Stimulated activated CD4-positive, alpha-beta T cell treated with anti-CD3 and anti-CD28 coated beads, Interleukin-4, amount 100 ng/mL, for 1 hour (primary cell): ENCODE measurements at places on chromosomes 1 and 21.

GRCh38 chr1:161206411-161207140, 4.4 kb downstream of the NDUFS2 start:
- no peak for DNase-seq

- no peak for DNase-seq
Observed at GRCh38 chr1:208227366-208227765, 16.8 kb downstream of the PLXNA2 start.

- no peak for DNase-seq
Observed at GRCh38 chr1:4284976-4285375, 369.4 kb upstream of the AJAP1 start.

DNA sequence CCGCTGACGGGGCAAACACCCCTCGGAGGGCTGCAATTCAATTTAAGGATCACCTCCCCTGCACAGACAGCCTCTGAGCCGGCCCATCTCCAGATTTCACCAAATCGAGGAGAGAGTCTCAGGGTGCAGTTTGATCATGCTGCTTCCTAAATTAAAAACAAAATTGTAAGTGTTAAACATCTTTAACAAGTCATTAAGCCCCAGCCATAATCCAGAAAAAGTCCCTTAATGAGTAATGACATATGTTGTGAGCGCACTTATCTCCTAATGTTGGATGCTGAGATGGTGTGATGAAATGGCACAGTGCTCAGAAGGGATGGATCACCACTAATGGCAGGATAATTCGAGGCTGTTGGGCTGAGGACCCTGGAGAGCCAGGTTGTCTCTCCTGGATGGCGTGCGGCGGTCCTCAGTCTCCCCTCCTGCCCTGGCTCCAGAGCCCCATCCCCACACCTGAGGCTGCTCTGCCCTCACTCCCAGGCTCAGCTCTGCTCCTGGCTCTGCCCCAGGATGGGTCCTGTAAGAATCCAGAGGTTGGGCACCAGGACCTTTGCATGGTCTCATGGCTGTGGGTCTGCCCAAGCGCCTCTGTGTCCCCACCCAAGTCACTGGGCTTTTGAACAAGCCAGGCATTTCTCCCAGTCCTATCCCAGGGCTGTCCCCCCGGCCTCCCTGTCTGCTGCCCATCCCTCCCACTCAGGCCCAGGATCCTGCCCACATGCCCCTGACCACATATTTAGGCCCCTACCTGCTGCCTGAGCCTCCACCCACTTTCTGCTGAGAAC, 224.4 kb upstream of the POU3F1 start:
- DNase-seq: no peak

GRCh38 chr1:167126317-167126716, 32.4 kb downstream of the STYXL2 start:
- DNase-seq: no peak

GRCh38 chr1:115445090-115445489, 107.0 kb upstream of the NGF start:
- DNase-seq: no peak

GRCh38 chr1:41773144-41773591, 145.6 kb downstream of the HIVEP3 start:
- DNase-seq: no peak

DNA sequence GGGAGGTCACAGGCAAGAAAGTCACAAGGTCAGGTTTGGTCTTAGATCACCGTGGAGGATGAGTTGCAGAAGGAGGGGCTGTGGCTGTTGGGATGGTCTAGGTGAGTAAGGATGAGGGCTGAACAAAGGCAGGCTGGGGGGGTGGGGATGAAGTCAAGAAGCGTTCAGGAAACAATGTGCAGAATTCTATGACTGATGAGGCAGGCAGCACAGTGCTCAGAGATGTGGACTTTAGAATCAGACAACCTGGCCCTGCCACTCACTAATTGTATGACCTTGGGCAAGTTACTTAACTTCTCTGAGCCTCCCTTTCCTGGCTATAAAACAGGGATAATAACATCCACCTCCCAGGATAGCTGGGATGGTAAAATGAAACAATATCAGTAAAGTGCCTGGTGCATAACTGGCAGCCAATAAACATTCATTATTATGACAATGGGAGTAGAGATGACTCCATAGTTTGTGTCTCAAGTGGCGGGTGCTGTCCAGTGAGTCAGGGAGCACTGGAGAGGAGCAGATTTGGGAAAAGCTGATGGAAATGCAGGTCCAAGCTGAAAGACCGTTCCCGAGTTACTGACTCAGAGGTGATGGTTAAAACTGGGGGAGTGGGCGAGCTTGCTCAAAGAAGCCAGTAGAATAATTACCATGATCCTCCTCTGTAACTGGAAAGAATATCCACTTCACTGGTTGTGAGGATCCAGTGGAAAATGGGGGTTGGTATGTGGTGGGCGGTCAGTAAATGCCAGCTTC, 2.1 kb downstream of the TIE1 start:
- no peak for DNase-seq

- DNase-seq: no peak
Observed at GRCh38 chr1:110393286-110393685, 2.5 kb upstream of the SLC16A4 start.

DNA sequence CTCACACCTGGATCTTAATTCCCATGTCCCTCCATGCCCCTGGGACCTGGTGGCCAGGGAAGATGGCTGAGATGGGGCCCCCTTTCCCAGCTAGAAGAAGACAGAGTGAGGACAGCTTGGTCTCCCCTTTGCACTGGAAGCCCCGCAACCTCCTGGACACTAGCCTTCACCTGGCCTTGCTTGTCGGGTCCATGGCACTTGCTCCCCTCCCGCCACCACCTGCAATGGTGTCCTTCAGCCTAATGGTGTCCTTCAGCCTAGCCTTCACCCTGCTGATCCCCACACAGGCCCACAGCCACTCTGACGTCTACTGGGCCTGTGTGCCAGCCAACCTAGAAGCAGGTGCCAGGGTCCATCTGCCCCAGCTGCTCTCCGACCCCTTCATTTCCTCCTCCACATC, 45.9 kb upstream of the EDN2 start:
- no peak for DNase-seq

DNA sequence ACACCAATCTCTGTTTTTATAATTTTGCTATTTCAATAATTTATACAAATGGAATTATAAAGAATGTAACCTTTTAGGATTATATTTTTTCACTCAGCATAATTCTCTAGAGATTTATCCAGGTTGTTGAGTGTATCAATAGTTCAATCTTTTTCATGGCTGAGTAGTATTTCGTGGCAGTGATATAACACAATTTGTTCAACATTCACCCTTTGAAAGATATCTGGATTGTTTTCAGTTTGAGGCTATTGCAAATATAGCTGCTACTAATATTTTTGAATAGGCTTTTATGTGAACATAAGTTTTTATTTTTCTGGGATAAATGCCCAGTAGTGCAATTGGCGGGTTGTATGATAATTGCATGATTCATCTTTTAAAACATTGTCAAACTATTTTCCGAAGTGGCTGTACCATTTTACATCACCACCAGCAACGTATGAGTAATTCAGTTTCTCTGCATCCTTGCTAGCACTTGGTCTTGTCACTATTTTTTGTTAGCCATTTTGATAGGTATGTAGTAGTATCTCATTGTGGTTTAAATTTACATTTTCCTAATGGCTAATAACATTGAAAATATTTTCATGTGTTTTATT, 55.6 kb upstream of the ABCD3 start:
- no peak for DNase-seq

GRCh38 chr1:204255966-204256365, 42.2 kb upstream of the GOLT1A start:
- no peak for DNase-seq

- no peak for DNase-seq
Observed at GRCh38 chr1:55309786-55310504, 94.8 kb upstream of the USP24 start.

DNA sequence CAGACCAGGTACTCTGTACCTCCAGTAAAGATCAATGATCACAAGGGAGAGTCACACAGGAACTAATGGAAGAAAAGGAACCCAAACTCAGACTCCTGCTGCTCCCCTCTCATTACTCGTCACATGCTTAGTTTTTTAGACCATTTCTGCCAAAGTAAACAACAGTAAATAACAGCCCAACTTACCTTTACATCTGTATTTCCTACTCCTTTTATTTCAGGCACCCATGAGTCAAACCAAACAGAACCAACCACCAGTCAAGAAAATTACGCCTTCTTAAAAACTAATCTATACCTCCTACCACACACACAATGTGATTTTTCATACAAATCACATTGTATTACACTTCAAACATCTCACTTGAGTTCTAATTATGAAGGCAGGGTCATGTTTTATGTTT, 61.4 kb upstream of the HTR1D start:
- no peak for DNase-seq

GRCh38 chr1:178821134-178821866, 49.6 kb downstream of the ANGPTL1 start:
- no peak for DNase-seq

GRCh38 chr1:117964290-117965038, 34.9 kb downstream of the WDR3 start:
- no peak for DNase-seq

- no peak for DNase-seq
Observed at GRCh38 chr1:221099747-221100595, 220.7 kb downstream of the HLX start.

DNA sequence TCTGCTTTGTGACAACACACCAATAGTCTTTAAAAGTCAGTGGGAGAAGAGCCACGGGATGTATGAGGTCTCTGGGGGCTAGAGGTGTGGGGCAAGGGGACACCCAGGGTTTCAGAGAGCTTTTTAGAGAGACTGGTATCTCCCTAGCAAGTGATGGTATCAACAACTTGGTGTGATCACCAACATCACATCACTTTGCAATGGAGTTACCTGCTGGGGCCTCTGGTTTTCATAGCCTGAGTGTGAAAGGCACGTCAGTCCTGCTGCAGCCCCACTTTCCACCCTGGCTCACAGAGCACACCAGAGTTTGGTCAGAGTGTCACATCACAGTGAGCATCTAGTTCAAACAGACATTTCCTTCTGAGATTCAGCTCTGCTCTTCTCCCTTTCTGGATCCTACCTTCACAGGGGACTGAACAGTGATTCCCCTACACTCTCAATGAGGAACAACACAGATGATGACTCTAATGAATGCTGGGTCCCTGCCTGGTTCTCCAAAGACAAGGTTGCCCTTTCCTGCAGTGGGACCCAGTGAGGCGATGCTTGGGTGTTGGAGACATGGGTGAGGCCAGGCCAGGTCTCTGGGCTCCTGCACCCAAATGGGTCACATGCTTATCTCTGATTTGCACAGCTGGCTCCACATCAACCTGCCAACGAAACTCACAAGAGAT, 2.0 kb upstream of the MAN1C1 start:
- no peak for DNase-seq

DNA sequence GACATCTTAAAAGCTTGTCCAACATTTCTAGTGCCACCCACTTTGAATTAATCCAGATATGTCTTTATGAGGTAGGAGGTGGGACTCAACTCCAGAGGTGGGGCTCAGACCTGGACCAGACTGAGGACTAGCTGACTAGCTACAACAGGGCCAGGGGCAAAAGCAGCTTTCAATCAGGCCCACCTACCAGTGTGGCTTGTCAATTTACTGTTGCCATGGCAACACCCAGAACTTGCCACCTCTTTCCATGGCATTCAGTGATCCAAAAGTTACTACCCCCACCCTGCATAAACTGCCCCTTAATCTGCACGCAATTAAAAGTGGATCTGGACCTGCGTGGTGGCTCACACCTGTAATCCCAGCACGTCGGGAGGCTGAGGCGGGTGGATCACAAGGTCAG, 113.2 kb upstream of the KAZN start:
- no peak for DNase-seq

DNA sequence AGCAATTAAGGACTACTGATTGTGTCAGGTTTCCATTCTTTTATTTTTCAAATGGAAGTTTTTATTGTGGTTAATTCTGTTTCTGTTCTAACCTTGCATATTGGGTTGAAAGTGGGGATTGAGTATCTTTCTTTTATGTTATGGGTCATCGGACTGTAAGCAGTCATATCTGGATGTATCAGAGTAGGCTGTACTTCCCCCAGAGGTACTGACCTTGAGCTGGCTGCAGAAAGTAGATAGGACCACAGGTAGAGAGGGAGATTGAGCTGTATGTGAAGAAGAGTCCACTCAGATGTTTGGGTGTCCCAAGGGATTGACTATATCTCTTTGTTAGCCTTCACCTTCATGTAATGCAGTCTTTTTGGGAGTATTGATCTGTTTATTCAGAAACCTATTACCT, 20.5 kb upstream of the ALG14 start:
- DNase-seq: no peak

DNA sequence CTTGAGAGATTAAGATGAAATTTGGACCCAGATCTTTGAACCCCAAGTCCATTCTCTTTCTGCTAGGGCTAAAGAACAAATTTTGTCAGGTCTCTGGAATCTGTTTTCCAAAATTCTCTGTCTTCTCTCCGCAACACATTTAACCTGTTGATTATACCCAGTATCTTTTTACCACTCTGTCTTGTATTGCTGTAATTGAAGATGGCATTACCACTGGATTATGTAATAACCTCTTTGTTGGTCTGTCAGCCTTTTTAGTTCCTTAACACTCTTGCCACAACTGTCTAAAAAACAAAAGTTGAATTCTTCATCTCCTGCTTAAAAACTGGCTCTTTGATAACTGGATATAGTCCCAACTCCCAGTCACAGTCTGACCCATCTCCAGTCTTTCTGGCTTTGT, 3.0 kb downstream of the SRP9 start:
- DNase-seq: no peak

DNA sequence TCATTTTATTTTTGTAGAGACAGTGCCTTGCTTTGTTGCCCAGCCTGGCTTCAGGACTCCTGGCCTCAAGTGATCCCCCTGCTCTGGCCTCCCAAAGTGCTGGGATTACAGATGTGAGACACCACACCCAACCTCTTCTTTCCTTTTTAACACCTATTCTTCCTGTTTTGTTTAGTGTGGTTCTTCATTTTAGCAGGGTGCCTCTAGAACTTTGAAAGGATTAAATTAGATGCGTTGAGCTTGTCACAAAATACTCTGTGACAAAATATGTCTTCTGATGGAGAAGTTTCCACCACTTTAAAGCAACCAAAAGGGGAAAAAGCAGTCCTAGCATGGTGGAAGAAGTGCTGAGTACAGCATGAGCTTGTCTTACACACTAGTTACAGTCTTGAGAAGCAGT, 42.0 kb downstream of the CDC14A start:
- DNase-seq: no peak

DNA sequence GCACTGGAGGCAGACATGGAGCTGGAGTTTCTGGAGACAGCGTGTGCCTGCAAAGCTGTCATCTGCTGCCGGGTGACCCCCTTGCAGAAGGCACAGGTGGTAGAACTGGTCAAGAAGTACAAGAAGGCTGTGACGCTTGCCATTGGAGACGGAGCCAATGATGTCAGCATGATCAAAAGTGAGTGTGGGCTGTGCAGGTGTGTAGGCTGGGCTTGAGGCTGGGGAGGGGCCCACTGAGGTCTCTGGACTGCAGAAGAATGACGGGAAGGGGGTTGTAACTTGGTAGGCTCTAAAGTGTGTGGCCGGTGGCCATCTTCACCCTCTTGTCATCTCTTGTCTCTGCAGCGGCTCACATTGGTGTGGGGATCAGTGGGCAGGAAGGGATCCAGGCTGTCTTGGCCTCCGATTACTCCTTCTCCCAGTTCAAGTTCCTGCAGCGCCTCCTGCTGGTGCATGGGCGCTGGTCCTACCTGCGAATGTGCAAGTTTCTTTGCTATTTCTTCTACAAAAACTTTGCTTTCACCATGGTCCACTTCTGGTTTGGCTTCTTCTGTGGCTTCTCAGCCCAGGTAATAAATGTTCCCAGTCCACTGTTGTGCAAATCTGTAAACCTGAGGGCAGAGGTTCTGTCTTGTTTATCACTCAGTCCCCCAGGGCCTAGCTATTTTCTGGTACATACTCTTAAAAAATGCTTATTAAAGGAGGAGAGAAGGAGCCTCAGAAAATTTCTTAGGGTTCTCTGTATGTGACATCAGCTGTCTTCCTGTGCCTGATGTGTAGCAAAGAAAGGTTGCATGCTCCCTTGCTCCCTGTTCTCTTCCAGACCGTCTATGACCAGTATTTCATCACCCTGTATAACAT, 19.9 kb downstream of the ATP8B2 start:
- DNase-seq: peak; percentile 77
